WERI-Rb-1 (cell line): ENCODE measurements at places on chromosomes 12 and 14.

- no peak for DNase-seq
Observed at GRCh38 chr12:16389594-16389993, 42.1 kb downstream of the MGST1 start.

DNA sequence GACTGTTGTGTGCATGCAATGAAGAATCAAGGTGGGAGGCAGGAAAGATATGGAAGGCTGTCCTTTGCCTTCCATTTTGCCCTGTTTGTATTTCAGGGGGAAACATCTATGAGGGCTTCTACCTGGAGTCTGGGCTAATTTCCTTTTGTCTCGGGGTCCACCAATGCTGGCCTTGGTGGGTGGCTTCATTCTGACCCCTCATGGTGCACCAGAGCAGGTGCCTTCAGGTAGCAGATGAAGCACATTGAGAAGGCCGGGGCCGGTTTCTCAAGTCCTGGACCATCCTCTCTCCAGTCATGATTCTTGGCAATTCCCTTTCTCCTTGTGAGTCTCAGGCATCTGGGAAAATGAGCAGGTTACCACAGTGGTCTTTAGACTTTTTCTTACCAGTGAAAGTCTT lies 47.2 kb downstream of the RPH3A start:
- DNase-seq = no peak

GRCh38 chr12:56867216-56867615 lies 67.0 kb downstream of the SDR9C7 start:
- DNase-seq = no peak

DNA sequence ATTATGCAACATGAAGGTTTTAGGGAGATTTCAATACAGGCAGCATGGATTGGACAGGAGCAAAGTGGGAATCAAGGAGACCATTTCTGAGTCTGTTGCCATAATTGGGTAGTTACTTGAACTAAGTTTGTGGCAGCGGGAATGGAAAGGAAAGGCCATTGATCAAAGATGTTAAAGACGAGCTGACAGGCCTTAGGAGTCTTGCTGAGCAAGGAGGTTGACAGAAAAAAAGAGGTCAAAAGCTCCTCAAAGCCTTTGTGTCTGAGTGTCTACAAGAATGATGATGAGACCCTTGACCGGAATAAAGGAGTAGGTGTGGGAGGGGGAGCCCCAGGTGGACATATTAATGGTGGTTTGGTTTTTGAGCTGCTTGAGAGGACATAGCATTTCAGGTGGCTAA lies 9.4 kb downstream of the PLEKHA5 start:
- no peak for DNase-seq

DNA sequence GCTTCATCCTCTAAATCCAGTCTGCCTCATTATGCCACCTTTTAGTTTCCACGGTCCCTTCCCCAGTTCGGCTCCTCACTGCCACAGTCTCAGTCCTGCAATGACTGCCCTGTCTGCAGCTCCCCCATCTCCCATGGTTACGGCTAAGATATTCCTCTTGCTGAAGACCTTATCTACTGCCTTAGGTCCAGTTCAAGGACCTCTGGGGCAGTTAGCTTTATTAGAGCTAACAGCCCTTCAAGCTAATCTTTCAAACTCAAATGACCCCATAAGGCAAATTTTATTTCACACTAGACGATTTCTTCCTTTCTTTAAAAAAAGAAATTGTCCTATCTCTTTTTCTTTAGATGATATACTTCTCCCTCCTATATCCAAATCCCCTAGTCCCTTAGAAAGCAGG lies 214.7 kb downstream of the MON2 start:
- no peak for DNase-seq

GRCh38 chr12:120720234-120720986 lies 5.2 kb upstream of the ACADS start:
- no peak for DNase-seq

DNA sequence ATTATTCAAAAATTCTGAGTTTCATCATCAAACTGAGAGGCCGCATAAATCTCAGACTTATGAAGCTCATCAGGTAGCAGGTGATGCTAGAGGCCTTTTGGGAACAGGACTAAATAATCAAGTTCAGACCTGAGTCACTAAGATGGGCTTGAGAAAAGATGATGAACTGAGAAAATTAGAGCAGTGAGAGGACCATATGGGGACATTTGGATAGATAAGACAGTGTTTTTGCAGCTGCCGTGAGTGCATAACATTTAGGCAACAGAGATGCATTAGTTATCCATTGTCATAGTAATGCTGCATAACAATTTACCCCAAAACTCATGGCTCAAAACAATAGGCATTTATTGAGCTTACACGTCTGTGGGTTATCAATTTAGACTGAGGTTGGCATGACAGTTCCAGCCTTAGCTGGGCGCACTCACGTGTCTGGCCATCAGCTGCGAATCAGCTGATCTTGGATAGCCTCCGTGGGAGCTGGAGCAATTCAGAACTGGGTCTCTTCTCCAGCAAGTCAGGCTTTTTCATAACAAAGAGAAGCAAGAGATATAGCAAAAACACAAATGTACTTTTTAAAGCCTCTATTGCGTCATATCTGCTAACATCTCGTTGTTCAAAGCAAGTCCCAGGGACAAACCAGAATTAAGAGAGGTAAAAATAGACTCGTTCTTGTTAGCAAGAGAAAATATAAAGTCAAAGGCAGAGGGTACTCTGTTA lies 72.8 kb downstream of the CAPZA3 start:
- no peak for DNase-seq

DNA sequence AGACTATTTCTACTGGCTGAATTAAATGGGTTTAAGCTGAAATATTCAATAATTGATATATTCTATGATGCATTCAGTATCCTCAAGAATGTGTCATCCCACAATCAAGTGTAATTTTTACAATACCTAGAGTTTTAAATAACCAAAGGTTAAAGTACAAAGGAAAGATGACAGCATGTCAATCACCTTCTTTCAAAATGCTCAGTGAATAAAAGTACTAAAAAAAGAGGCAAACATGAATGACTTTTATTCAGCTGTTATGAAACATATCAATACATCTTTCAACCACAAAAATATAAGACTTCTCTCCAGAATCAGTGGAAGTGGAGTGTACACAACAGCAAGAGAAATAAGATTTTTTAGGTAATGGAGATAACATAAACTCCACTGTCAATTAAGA lies 72.0 kb downstream of the NELL2 start:
- no peak for DNase-seq

- no peak for DNase-seq
Observed at GRCh38 chr12:93813186-93813585, 136.0 kb downstream of the CRADD start.

DNA sequence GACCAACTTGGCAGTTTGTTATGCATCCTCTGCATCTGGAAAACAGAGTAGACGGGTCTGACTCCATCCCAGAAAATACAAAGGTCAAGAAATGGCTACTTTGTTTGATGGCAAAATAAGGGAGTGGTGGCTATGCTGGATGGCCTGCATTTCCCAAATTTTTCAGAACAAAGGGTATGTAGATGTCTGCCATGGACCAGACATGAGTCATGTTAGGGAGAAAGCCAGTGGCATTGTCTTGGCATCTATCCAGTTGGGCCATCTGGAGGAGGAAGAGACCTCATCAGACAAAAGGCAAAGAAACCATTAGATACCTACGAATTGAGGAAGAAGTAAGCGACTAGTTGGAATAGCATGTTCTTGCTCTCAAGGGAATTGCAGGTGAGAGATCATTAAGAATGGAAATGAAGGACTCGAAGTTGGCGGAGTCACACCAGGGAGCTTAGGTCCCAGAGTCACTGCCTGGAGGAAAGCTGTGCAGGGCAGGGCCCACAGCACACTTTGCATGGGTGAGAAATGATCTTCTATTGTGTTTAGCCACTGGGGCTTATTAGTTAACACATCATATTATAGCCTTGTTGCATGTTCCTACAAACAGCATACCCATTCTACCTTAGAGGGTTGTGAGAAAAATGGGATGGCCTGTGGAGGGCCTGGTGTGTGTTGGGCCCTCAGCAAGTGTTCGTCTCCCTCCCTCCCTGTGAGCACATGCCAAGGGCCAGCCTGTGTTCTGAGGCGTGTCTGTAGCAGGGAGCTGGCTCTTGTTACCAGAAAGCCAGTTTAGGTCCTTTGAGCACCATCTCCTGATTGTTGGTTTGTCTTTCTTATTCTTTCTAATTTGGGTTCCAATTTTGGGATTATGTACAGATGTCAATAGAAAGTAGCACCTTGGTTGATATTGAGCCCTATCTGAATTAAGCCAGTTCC lies 119.4 kb downstream of the KTN1 start:
- no peak for DNase-seq

- no peak for DNase-seq
Observed at GRCh38 chr12:49662998-49663843, 39.9 kb downstream of the PRPF40B start.

DNA sequence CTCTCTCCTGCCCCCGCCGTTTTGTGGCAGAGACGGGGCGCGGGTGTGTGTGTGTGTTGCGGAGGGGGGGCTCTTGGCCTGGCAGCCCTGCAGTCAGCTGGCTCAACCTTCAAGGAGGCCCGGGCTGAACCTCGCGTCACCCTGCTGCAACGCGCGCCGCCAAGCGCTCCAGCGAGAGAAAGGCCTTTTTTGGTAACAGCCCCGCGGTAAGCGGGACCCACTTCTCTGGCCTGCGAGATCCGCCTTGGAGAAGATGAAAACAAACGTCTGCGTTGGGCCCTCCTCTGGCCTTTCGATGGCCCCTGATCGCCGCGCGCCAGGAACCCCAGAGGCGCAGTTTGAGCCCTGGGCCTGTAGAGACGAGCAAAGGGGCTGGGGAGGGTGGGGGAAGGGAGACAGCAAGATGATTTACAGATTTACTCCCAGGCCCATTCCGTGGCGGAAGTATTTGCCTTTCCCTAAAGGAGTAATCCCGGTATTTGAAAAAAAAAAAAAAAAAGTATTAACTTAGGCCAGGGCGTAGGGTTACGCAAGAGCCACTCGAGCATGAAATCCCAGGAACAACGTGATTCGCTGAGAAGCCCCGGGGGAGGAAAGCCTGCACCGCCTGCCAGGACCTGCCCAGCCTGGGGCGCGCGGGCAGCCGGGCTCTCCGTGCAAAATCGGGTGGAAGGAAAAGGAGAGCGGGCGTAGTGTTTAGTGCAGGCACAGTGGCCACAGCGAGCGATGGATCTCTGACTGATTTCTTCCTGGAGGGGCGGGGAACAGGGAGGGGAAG lies 4.5 kb upstream of the IRF2BPL start:
- peak; percentile 95 for DNase-seq

DNA sequence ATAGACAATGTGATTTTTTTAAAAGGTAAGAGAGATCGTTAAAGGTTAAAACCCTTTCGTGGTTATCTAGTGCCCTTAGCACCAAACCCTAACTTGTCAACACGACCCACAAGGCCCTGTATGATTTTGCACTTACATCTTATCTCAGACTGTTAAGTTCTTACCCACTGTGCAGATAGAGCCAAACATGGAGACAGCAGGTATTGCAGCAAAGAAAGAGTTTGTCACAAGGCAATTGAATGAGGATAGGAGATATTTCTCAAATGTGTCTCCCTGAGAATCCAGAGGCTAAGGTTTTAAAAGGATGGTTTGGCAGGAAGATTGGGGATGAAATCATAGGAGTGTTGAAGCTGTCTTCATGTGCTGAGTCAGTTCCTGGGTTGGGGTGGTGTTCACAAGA lies 313.4 kb downstream of the AEBP2 start:
- no peak for DNase-seq

DNA sequence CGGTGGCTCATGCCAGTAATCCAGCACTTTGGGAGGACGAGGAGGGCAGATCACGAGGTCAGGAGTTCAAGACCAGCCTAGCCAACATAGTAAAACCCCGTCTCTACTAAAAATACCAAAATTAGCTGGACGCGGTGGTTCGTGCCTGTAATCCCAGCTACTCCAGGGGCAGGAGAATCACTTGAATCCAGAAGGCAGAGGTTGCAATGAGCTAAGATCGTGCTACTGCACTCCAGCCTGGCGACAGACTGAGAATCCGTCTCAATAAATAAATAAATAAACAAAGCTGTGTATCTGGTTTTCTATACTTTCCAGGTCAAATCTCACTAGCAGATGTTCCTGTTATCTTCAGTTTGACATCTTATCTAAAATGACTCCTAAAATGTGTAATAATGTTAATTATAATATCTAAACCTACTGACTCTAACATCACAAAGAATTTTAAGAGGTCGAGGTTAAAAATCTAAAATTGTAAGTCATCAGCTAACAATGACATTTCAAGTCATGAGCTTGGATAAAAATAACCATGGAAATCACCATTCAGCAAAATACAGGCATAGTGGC lies 2.4 kb upstream of the SRP54 start:
- no peak for DNase-seq

DNA sequence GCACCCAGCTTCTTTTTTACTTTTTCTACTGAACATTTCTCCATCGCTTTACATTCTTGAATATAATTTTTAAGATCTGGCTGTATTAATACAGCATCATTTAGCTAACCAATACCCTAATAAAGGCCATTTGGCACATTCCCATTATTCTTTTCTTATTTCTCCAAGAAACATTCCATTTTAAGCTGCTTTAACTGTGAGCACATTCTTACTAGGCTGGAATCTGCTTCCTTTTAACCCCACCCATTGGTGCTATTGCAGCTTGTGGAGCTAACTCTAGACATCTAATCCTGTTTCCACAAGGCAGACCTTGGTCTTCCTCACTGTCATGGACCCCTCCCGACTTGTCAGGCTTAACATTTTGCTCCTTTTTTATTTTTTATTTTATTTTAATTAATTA lies 15.2 kb downstream of the CALM1 start:
- no peak for DNase-seq

- no peak for DNase-seq
Observed at GRCh38 chr12:2543801-2544200, 251.0 kb upstream of the FKBP4 start.

- no peak for DNase-seq
Observed at GRCh38 chr14:90000935-90001334, 45.2 kb downstream of the TDP1 start.

GRCh38 chr12:94149781-94150239 lies 1.4 kb downstream of the PLXNC1 start:
- DNase-seq = peak; percentile 48

- peak; percentile 85 for DNase-seq
Observed at GRCh38 chr12:57607958-57608663, 3.1 kb upstream of the ARHGEF25 start.

GRCh38 chr14:20683125-20683890 lies 1.1 kb upstream of the RNASE4 start:
- no peak for DNase-seq

DNA sequence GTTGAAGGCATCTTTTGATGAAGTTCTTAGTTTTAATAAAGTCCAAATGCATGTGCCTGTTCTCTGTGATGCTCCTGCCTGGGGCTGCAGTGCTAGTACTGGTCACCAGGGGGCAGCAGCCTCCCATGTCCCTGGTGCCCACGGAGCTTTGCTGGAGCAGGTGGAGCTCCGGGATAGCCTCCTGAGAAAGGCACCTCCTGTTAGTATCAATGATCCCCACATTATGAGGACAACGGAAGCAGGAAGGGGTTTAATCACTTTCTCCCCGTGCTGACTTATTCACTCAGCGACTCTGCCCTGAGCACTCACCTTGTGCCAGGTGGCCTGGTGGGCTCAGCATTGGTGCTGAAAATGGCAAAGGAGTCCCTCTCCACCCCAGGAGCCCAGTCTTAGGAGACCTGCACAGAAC lies 123.0 kb upstream of the PZP start:
- DNase-seq = peak; percentile 64
